Activated CD8-positive, alpha-beta memory T cell treated with anti-CD3 and anti-CD28 coated beads for 1 hour (primary cell): ENCODE measurements at places on chromosomes 1 and 21.

- no peak for DNase-seq
Measured at GRCh38 chr1:171257607-171258076, 9.3 kb downstream of the FMO1 start.

DNA sequence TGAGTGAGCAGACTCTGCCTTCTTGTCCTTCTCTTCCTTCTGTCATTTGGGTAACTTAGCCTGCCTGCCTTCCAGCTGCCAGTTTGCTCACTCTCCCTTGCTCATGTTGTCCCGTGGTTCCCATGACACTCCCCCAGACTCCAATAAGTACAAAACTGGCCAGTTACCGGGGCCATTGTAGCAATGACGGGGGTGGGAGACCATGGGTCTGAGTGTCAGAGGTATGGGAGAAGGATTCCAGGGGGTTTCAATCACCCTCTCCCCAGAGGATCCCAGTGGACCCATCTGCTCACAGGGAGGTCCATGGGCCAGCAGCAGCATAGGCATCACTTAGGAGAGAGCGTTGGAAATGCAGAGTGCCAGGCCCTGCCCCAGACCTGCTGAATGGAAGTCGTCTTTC lies 51.3 kb downstream of the CAPN9 start:
- no peak for DNase-seq

DNA sequence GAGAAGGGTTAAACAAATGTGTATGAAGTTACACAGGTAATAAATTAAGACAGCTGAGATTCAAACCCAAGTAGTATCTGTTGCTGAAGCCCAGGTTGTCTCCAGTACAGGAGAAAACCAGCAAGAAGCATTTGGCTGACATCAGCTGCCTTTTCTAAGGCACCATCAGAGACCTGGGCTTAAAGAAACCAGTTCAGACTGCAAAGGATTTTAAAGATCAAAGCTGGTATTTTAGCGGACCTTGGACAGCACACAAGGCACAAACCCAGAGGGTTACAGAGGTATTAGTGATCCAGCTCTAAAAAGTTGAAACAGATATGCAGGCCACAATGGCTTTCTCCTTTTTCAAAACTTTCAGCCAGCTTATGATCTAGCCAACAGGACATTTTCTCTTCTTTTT lies 23.4 kb downstream of the BEND5 start:
- DNase-seq: no peak

DNA sequence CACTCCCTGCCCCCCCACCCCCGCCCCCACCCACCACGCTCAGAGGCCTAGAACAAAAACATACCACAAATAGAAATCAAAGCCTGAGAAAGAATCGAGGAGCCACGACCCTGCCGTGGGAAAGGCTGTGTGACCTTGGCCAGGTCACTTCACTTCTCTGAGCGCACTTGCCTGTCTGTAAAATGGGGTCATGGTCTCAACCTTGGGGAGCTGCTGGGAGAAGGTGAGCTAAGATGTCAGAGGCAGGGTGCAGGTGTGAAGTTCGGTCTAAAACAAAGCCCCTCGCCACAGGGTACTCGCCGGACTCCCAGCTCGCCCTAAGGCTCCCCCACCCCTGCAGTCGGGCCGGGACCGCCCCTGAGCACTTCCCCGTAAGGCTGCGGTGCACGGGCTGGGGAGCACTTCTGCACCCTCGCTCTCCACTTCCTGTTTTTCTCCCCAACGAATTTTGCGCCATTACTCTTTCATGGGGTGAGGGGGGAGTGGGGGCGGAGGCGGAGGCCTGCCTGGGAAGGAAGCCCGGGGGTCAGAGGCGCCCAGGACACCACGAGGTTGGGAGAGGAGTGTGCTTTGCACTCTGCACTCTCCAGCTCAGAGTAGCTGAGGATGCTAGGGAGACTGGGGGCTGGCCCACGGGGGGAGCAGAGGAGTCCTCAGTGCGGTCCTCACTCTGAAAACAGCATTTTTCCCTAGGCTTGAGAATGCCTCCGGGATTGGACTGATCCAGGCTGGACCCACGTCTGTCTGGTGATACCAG lies 21.9 kb upstream of the PIK3CD start:
- DNase-seq: peak; percentile 36

DNA sequence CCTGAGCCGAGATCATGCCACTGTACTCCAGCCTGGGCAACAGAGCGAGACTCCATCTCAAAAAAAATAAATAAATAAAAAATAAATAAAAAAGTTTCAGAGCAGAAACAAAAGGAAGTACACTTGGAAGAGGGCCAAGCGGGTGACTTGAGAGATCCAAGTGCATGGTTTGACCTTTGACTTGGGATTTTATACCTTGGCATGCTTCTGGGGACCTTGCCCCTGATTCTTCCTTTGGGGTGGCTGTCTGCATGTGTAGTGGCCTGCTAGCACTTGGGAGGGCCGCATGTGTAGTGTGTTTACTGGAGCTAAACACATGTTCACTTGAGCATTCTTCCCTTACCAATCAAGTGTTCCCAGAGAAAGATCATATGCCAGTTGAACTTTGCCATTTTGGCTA lies 114.0 kb downstream of the DTL start:
- no peak for DNase-seq

DNA sequence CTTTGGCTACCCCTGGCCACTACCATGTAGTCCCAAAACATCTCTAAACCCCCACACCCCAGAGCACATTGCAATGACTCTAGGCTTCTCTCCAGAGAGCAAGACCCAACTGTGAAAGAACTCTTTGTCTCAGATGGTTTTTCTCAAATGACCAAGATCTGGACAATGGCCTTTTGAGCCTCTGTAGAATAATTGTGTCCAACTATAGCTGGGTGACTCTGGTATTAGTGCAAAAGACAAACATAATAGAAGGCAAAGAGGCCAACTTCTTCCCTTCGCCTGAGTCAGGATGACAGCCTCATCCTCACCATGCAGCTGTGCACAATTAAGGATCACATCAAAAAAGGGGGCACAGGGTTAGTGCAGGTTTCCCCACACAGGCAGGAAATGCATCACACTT lies 139.6 kb downstream of the BRINP2 start:
- DNase-seq: no peak

- DNase-seq: no peak
Measured at GRCh38 chr1:21205416-21205815, 28.7 kb upstream of the EIF4G3 start.

- DNase-seq: no peak
Measured at GRCh38 chr1:15207829-15208429, 39.1 kb upstream of the FHAD1 start.

GRCh38 chr1:106621853-106622252 lies 434.6 kb upstream of the PRMT6 start:
- no peak for DNase-seq

DNA sequence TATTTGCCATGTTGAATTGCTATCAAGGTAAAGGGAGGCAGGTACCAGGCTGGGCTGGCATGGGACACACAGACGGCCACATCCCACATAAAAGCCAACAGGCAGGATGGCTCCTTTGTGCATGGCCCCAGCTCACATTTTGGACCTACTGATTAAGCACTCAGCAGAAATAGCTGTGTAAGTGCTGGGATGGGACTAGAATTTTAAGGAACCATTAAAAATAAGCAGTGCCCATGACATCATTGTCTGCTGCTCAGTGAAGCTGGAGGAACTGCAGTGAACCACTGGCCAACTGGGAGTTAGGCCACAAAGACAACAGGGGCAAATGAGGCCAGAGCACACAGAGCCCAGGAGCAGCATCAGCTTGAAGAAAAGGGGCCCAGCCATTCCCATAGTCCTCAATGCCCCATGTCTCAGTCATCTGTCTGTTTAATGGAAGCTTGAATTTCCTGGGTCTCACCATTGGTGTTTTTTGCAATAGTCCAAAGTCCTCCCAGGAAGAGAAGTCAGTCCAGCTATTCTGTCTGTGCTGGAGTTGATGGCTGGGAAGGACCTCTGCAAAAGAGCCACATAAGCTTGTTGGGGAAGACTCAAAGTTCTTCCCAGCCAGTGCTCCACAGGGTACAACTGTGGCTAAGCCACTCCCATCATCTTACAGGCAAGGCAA lies 45.3 kb upstream of the TNR start:
- DNase-seq: no peak

- no peak for DNase-seq
Measured at GRCh38 chr21:27805696-27806095, 838.8 kb upstream of the ADAMTS5 start.

DNA sequence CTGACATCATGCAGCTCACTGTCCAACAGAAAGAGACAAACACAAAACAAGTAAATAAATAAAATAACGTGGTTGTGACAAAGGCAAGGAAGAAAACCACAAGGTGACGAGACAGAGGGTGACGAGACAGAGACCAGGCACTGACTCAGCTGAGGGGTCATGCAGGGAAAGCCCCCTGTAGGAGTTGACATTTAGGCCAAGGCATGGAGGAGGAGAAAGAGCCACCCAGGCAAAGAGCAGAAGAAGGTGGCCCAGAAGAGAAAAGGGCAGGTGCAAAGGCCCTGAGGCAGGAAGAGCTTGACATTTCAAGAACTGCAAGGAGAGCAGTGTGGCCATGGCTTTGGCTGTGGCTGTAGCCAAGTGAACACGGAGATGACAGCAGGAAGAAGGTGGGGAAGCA lies 65.1 kb upstream of the ID3 start:
- DNase-seq: no peak

DNA sequence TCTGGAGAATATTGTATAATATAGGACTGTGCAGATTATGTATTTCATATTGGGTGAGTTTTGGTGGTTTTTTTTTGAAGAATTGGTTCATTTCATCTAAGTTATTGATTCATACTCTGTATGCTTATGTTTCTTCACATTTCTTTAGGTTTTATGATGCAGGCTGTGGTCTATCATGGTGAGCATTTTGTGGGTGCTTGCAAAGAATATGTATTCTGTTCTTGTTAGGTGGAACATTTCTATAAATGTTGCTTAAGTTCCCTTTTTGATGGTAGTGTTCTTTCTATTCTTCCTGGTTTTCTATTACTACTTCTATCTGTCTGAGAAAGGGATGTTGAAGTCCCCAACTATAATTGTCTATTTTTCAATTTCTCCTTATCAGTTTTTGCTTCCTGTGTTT lies 42.6 kb downstream of the PKN2 start:
- DNase-seq: no peak

DNA sequence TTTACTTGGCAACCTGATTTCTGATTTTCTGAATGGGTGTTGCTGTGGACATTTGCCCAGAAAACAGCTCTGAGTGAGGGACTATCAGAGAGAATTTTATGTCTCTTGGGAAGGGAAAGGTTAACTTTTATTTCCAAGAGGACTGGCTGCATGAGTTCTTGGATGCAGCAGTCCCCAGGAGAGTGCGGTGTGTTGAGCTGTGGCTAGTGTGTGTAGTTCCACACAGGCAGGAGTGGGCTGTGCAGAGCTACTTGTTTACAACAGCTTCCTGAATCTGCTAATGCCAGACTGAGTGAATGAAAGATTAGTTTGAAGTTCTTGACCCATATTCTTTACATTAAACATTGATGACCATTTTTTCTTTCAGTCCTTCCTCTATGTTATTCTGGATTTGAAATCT lies 41.0 kb upstream of the APOBEC4 start:
- no peak for DNase-seq

DNA sequence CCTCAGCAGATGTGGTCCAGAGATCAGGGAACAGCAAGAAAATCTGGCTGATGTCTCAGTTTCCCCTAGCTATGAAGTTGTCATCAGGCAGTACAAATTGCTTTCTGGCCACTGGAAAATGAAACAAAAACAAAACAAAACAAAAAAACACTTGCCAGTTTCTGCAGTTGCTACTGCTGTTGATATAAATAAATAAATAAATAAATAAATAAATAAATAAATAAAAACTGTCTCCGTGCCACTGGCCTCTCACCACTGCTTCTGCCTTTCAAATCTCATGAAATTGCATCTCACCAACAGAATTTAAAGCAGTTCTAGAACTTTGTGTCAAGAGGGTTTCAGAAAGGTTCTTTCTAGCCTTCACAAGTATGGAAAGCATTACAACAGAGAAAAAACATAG lies 62.9 kb downstream of the C1orf87 start:
- no peak for DNase-seq

DNA sequence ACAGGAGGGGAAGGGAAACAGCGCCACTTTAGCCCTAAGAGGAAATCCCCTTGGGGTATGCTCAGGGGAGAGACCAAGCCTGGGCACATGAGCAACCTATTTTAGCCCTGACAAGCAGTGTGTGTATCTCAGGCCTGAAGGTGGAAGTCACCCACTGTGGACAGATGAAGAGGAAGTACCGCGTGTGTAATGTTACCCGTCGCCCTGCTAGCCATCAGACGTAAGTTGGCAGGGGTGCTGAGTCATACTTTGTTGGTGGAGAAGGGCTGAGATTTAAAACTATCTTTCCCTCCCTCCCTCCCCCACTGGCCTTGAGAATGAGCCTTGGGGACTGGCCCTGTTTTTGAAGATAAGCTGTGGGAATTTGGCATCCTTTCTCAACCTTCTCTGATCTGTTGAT lies 11.2 kb downstream of the AGO1 start:
- no peak for DNase-seq

- DNase-seq: peak; percentile 11
Measured at GRCh38 chr1:225652729-225653462, at the start of gene ENAH. ENAH (minus strand) TSS chr1:225653123; CDS start chr1:225652690, 433 bp downstream.

- no peak for DNase-seq
Measured at GRCh38 chr1:36876990-36877389, 157.3 kb downstream of the GRIK3 start.

DNA sequence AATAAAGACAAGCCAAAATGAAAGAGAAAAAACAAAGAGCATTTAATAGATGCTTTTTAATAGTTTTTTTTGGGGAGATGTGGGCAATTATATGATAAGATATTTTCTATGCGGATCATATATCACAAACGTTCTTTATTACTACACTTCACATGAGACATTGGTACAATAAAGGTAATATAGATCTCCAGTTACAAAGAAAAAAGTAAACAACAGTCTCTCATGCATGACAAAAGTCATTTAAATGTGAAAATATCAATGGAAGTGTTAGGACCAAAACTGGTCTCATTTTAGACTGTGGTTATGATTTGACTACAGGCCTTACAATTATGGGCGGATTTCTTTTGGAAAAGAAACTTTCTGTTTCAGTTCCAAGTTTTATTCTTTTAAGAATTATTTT lies 687.0 kb downstream of the ADGRL2 start:
- no peak for DNase-seq

- no peak for DNase-seq
Measured at GRCh38 chr21:45169001-45169400, 94.6 kb downstream of the ADARB1 start.

DNA sequence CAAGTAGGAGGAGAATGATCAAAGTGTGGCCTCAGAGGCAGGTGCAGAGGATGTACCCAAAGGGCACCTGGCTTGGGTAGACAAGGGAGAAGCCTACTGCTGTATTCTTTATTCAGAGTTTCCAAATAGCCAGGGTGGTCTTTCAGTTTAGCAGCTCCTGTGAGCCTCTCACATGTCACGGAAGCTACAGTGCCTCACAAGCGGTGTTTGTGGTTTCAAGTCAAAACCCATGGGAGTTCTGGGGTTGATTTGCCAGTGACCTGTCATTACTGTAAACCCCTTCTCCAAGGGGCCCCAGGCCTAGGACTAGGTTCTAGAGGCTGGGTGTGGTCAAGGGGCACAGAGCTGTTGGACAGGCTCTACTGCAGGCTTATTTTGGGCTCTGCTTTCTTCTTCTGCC lies 10.2 kb upstream of the IL10 start:
- no peak for DNase-seq

DNA sequence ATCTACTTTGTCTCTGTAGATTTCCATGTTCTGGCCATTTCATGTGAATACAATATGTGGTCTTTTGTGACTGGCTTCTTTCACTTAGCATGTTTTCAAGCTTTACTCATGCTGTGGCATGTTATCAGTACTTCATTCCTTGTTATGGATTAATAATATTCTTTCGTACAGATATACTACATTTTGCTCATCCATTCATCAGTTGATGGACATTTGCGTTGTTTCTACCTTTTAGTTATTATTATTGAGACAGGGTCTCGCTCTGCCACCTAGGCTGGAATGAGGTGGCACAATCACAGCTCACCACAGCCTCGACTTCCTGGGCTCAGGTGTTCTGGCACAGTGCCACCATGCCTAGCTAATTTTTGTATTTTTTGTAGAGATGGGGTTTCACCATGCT lies 21.4 kb downstream of the SFPQ start:
- DNase-seq: no peak
